ENCODE measurements at places on chromosomes 1 and 21. TPM values are rescaled to one million over a fixed set of nuclear protein-coding genes. Genes with fewer than 3 reads are reported as not detected.

SPATA45 gene
- total RNA-seq = not detected

TRABD2B gene
- 10.7 TPM for total RNA-seq

OR10J1 gene
- total RNA-seq = not detected

SFT2D2 gene
- 124 TPM for total RNA-seq

MYCL gene
- total RNA-seq = 3.9 TPM

MATN1 gene
- total RNA-seq = 1.5 TPM

FCRL2 gene
- not detected for total RNA-seq

FAM43B gene
- total RNA-seq = 3.0 TPM

CACNA1S gene
- not detected for total RNA-seq

TENT5C gene
- total RNA-seq = 6.9 TPM

LAMTOR2 gene
- 37.0 TPM for total RNA-seq

ADAM30 gene
- not detected for total RNA-seq

DUSP12 gene
- total RNA-seq = 17.3 TPM

SON gene
- total RNA-seq = 260 TPM

NCAM2 gene
- total RNA-seq = 1.4 TPM

CFAP298 gene
- 22.7 TPM for total RNA-seq

OR2G2 gene
- not detected for total RNA-seq

CFAP74 gene
- total RNA-seq = not detected

CASQ2 gene
- 12.5 TPM for total RNA-seq

GUCA2B gene
- total RNA-seq = not detected

CFAP45 gene
- total RNA-seq = 2.1 TPM

TAS1R1 gene
- total RNA-seq = 0.81 TPM

S100A2 gene
- total RNA-seq = 2.9 TPM

GBP7 gene
- 0.21 TPM for total RNA-seq

C1orf115 gene
- 9.7 TPM for total RNA-seq

FHAD1 gene
- 4.4 TPM for total RNA-seq

TMEM240 gene
- total RNA-seq = 11.1 TPM

BTG3 gene
- total RNA-seq = 31.4 TPM

XCL2 gene
- not detected for total RNA-seq

THRAP3 gene
- 49.3 TPM for total RNA-seq

NECTIN4 gene
- total RNA-seq = 0.14 TPM

GORAB gene
- 25.1 TPM for total RNA-seq

SPATA46 gene
- not detected for total RNA-seq

ETV3L gene
- total RNA-seq = not detected

SPRR1A gene
- not detected for total RNA-seq

OR2G6 gene
- not detected for total RNA-seq

C1QC gene
- total RNA-seq = 241 TPM

F13B gene
- not detected for total RNA-seq

PLD5 gene
- total RNA-seq = 12.2 TPM

KRTAP20-2 gene
- not detected for total RNA-seq

SPRR3 gene
- total RNA-seq = not detected

VCAM1 gene
- total RNA-seq = 77.6 TPM

PADI4 gene
- total RNA-seq = 0.42 TPM

MRPS14 gene
- total RNA-seq = 24.2 TPM

EFCAB7 gene
- total RNA-seq = 3.4 TPM

TMEM79 gene
- 5.0 TPM for total RNA-seq

IFNAR1 gene
- 61.9 TPM for total RNA-seq

DMBX1 gene
- not detected for total RNA-seq

ZNF281 gene
- 15.7 TPM for total RNA-seq

CD160 gene
- total RNA-seq = not detected

RERE gene
- 144 TPM for total RNA-seq

ARMH1 gene
- 0.81 TPM for total RNA-seq

All from thoracic aorta (tissue), 2 donors.